ENCODE measurements at places on chromosomes 13 and 19.

DNA sequence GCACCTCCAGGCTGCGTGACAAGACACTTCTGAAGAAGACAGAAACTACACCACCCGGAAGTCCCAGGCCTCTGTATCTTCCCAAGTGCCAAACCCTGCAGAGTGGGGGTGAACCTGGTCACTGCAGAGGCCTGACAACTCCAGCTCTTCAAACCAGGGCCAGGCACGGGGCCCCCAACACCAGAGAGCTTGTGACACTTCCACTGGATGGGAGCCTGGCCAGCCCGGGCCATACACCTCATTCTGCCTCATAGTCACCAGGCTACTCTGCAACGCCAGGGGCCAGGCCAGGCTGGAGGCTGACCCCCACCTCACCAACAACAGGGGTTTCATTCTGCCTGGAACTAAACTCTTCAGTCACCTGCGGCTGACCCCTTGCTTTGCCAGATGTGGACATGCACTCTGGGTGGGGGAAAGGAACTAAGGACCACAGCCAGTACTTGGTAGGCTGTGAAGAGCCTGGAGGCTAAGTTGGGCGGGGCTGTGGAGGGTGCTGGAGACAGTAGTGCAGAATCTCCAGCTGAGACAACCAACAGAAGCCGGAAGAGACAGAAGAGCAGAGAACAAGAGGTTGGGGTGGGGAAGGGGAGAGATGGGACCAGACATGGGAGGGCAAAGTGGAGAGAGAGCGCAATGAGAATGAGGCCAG, 23.0 kb downstream of the TUBA3C start:
- DNase-seq: no peak

DNA sequence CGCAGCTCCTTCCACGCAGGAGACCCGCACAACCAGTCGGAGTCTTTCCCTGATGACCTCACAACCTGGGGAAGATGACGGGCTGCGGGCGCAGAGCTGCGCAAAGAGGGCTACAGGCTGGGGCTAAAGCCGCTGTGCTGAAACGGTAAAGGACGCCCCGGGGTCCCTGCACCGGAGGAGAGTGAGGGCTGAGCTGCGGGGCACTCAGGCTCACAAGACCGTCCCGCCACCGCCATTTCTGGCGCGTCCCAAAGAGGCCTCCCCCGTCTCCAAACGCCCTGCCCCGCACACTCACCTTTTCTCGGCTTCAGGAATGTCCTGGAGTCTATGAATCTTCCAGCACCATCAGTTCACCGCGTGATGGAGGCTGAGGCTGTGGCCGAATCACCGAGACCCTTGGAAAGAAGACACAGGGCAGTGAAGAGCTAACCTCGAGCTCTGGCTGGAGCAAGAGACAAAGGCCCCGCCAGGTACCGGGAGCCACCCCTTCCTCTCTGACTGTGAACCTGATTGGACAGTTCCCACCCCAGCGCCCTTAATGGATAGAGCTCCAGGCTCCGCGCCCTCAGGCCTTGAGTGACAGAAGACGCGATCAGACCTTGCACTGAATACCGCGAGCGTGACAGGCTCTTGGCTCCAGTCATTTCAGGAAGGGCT, 41.8 kb upstream of the ZNF429 start:
- no peak for DNase-seq

GRCh38 chr13:22286338-22286737, 615.5 kb downstream of the FGF9 start:
- DNase-seq: no peak

DNA sequence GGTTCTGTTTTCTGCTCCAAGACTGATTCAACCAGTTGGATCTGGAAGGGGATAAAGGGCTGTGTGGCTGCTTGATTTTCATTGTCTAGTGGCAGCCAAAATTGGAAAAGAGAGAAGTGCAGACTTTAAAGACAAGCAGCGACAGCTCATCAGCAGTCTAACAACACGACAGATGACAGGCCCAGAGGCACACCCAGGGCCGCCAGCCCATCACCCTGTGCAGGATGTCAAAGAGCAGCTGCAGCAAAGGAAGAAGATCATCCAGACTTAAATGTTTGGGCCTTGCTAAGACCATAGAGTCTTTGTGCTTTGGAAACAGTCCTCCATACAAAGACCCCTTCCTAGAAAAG, 421.0 kb upstream of the KLF12 start:
- no peak for DNase-seq

GRCh38 chr13:46639033-46639981, 86.3 kb downstream of the LRCH1 start:
- DNase-seq: no peak

- no peak for DNase-seq
Observed at GRCh38 chr13:39941236-39941635, 285.8 kb downstream of the COG6 start.

DNA sequence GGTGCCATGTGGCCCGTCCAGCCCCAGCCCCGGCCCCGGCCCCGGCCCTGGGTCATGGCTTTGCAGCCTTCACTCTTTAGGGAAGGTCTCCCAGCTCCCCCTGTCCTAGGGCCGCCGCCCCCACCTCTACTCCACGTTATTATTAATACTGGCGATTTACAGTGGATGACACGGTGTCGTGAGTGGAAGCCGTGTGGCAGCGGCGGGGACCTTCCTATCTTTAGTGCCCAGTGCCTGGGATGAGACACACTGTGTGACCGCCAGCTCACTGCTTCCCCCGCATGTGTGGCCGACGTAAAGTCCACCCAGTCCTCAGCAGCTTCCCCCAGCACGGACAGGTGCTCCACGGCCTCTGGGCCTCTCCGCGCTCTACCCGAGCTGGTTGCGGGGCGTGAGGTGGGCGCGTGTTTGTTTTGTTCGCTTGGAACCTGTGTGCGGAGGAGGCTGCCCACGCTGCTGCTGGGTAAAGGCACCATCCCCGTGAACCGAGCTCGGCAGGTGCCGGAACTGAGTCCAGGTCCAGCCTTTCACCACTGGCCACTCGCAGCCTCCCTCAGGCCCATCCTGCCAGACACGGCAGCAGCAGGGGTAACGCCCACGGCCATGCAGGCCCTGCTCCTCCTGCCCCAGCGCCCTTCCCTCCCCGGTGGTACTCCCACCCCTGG, 70.9 kb upstream of the MCF2L start:
- no peak for DNase-seq

DNA sequence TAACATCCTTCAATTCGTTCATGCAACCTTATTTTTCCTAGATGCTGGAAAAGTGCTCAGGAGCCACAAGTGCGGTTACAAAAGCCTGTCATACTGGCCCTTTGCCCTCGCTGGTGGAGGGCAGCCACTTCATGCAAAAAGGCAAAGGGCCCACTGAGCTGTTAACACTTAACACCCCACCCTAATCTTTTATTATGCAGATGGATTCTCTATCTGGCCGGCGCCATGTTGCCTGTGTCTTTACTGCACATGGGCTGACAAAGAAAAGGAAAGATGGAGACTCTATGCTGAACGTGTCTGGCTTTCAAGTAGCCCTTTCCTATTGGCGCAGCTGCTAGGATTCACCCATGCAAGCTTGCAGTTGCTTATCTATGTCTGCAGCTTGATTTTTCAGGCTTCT, 10.8 kb downstream of the OR7D2 start:
- no peak for DNase-seq

GRCh38 chr19:18098891-18099622, 1.5 kb downstream of the MAST3 start:
- DNase-seq: no peak

- no peak for DNase-seq
Observed at GRCh38 chr13:110490009-110490770, 71.3 kb downstream of the RAB20 start.

DNA sequence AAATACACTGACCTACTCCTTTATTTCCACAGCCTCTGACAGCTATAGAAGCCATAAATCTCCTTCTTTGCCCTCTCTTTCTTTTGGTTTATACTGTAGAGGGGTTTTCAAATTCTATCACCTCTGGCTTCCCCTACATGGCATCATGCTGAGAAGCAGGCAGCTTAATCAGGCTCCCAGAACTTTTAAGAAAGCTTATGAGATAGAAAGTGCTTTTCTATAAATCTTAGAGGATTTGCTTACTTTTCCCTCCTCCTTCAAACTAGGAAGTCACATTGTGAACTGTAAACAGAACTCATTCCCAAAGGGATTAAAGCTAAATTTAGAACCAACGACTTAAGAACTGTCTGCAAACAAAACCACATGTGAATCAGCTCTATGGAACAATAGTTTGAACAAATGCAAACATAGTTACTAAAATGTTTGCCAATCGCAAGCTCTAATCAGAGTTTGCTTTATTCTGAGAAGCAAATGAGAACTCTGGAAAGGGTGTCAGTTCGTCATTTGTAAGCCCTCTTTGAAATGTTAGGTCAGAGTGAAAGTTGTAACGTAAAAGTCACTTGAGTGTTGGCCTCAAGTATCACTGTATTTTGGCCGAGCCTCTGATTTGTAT, 344.1 kb downstream of the RFC3 start:
- peak; percentile 36 for DNase-seq

GRCh38 chr19:49716154-49716553, 25.2 kb downstream of the CPT1C start:
- no peak for DNase-seq

- no peak for DNase-seq
Observed at GRCh38 chr19:54287456-54287855, 6.5 kb upstream of the LILRB2 start.

DNA sequence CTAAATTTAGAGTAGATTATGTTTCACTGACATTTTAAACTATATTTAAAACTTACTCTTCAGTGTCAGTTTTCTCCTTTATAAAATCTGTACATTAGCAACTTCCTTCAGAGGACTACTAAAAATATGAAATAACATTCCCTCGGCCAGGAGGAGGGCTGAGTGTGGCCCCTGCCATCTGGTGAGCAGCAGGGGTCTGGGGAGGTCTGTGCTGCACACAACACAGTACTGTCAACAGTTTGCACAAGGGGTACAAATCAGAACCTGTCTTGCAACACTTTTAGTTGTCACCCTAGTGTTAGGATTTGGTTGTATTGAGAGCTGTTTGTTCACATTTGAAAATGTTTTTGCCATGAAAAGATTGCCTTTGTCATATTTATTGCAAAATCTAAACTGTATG, 48.9 kb downstream of the TPP2 start:
- DNase-seq: no peak

GRCh38 chr13:51207881-51208280, 14.3 kb upstream of the FAM124A start:
- no peak for DNase-seq

- DNase-seq: no peak
Observed at GRCh38 chr13:44961997-44962396, 27.3 kb downstream of the NUFIP1 start.

- DNase-seq: no peak
Observed at GRCh38 chr13:63909726-63910375, 2494.2 kb upstream of the PCDH20 start.

DNA sequence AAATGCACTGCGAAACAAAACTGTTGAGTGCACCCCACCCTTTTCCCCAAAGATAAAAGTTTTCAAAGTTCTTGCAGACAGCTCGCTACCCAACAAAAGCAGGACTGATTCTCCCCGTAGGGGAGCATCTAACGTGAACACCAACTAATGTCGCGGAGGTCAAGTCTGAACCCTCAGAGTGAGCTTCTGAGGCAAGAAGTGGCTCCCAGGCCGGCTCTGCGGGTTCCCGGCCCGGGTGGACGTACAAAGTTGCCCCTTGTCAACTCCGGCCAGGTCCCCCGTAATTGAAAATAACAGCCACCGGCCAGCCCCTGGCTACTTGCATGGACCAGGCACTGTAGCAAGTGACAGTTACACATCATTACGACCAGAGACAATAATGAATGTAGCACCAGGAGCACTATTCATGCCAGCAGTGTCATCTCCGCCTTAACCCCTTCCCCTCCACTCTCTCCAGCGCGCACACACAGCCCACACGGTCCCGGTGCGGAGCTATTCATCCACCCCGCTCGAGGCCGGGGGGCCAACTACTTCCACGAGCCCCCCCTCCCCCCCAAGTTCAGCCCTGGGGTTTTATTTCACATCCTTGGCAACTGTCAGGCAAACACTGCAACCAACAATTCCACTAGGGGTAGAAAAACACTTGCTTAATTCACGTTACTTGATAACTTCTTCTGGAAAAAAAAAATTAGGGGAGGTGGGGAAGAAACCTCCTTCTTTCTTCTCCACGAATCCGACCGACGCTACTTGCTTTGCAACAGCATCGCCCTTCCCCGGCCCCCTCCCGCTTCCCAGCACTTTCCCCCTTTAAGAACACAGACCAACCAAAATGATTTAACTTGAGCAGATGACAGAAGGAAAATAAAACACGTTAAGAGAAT, 1.2 kb downstream of the KLF12 start:
- peak; percentile 36 for DNase-seq

- peak; percentile 71 for DNase-seq
Observed at GRCh38 chr13:26062853-26063444, 11.1 kb upstream of the SHISA2 start.

DNA sequence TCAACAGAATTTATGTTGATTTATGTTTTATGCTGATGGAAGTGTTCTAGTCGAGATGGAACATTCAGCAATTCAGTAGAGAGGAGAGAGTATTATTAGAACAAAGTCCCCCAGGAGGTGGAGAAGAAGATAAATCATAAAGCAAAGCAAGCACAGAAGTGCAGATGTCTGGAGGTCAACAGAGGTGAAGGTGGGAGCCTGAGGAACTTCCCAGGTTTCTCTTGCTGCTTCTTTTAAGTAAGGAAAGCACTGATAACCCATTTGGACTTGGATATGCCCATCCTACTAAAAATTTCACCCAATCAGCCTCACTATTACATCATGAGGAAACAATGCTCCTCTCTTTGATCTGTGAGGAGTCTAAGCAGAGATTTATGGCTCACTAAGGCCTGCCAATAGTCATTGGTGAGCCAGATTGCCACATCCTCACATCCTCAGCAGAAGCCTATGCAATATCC, 98.8 kb downstream of the EPSTI1 start:
- peak; percentile 86 for DNase-seq

DNA sequence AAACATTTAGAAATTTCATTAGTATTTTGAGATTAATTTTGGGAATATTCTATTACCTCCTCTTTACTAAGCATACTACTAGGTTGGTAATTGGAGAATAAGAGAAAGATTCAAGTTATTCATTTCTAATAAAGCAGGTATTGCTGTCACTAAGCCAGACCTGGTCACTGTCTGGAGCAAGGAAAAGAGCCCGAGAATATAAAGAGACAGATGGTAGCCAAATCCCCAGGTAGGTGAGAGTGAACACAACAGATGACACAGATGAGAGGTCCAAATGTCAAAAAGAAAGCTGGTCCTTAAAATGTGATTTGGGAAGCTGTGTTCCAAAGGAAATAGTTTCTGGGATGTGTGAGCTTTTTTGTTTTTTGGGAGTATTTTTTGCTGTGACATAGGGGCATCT, 128.6 kb downstream of the ZNF100 start:
- DNase-seq: no peak

DNA sequence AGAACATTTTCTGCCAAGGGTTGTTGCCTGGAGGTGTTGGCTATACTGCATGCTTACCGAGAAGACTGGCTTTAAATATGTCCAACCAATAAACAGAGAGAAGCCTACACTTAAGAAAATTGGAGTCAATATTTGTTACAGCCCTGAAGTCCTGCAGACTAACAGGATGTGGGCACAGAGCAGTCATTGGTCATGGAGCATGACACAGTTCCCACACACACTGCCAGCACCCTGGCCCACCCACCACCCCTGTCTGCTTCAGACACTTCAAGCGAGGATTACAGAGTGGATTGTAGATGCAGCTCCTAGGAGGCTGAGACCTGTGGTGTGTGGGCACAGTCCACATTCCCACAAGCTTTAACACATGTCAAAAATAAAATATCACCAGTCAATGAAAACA, 21.0 kb upstream of the SERP2 start:
- DNase-seq: no peak

- DNase-seq: no peak
Observed at GRCh38 chr19:43638214-43638994, 1.2 kb downstream of the CADM4 start.

- no peak for DNase-seq
Observed at GRCh38 chr13:82664183-82664582, 1218.1 kb downstream of the SLITRK1 start.

Measured in MCF 10A (cell line).